ENCODE measurements at places on chromosomes 3 and 15.
A peak's percentile ranks its signal among the peaks of the same experiment; 100 is the strongest.

- H3K27me3 ChIP-seq, result no peaks in the 10 kb centered on the region
- H3K4me1 ChIP-seq, result peaks cover 23% of the 10 kb centered on the region
- no peak overlapping the region for H3K4me3 ChIP-seq
- H3K27ac ChIP-seq, result no peak overlapping the region
Measured at GRCh38 chr15:79674124-79674465, 222.7 kb downstream of the MTHFS start.

GRCh38 chr15:94125156-94125555 is 106.2 kb upstream of the MCTP2 start:
- H3K4me3 ChIP-seq, result no peak overlapping the region
- H3K4me1 ChIP-seq, result peaks cover 5% of the 10 kb centered on the region
- DNase-seq, result no peak
- H3K36me3 ChIP-seq, result peaks cover under 1% of the 10 kb centered on the region
- no peak overlapping the region for H3K27ac ChIP-seq
- peaks cover 9% of the 10 kb centered on the region for H3K27me3 ChIP-seq

DNA sequence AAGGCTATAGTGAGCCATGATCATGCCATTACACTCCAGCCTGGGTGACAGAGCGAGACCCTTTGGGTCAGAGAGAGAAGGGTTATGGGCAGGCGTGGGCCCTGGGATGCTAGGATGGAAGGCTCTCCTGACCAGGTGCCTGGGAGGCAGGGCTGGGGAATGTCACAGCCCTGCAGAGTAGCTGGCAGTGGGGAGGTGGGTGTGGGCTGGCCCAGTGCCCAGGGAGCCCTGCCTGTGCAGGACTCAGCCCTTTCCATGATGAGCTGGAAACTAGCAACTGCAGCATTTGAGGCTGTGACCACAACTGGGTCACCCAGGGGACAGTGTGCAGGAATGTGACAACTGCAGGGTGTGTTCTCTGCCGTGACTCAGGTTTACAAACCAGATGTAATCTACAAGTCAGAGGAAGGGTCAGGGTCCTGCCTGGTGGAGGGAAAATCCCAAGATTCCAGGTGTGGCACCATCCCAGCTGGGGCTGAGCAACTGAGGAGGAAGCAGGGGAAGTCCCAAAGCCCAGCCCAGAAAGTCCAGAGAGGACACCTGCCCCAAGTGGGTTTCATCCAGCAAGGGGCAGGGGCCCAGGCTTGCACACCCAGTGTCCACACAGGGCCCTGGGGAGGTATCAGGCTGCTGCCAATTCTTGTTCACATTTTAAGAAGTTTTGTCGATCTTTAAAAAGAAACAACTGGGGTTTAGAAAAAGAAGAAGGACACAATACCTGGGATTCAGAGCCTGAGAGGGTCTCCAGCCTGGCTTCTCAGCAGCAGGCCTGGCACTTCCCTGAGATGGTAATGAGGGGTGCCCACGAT is 45.5 kb downstream of the SLC28A1 start:
- H3K27me3 ChIP-seq, result no peaks in the 10 kb centered on the region
- peak overlapping the region; percentile 47 for H3K27ac ChIP-seq
- peaks cover 21% of the 10 kb centered on the region for H3K4me1 ChIP-seq
- no peak for DNase-seq
- H3K4me3 ChIP-seq, result no peak overlapping the region

DNA sequence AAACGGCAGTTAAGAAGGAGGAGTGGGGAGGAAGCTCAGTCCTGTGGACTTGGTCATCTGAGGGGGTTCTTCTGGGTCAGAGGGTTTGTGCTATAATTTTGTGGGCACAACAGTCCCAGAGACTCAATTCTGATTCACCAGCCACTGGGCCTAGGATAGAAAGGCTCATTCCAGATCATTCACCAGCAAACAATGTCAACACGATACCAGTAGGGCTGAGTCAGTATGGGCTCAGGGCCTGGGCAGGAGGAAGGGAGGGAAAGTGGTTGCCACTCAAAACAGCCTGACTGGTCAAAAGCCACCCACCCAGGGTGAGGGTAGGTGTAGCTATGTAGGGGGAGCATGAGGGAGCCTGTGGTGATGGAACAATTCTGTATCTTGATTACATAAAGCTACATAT is 86.9 kb upstream of the MEX3B start:
- peak overlapping the region; percentile 95 for H3K27ac ChIP-seq
- no peak for DNase-seq
- no peak overlapping the region for H3K4me3 ChIP-seq
- peaks cover 4% of the 10 kb centered on the region for H3K36me3 ChIP-seq
- H3K4me1 ChIP-seq, result peaks cover 83% of the 10 kb centered on the region
- no peaks in the 10 kb centered on the region for H3K27me3 ChIP-seq

- no peaks in the 10 kb centered on the region for H3K27me3 ChIP-seq
- no peak for DNase-seq
- peaks cover 14% of the 10 kb centered on the region for H3K4me1 ChIP-seq
- H3K36me3 ChIP-seq, result peaks cover 5% of the 10 kb centered on the region
Measured at GRCh38 chr3:124512881-124513609, 217.2 kb upstream of the UMPS start.

- no peak overlapping the region for H3K4me3 ChIP-seq
- DNase-seq, result no peak
- H3K27me3 ChIP-seq, result no peaks in the 10 kb centered on the region
- H3K27ac ChIP-seq, result no peak overlapping the region
Measured at GRCh38 chr3:73523661-73524060, 101.1 kb downstream of the PDZRN3 start.

GRCh38 chr3:58167431-58168351 is 43.1 kb downstream of the DNASE1L3 start:
- peak; percentile 65 for DNase-seq
- no peak overlapping the region for H3K27ac ChIP-seq
- no peak overlapping the region for H3K4me3 ChIP-seq
- no peaks in the 10 kb centered on the region for H3K27me3 ChIP-seq

DNA sequence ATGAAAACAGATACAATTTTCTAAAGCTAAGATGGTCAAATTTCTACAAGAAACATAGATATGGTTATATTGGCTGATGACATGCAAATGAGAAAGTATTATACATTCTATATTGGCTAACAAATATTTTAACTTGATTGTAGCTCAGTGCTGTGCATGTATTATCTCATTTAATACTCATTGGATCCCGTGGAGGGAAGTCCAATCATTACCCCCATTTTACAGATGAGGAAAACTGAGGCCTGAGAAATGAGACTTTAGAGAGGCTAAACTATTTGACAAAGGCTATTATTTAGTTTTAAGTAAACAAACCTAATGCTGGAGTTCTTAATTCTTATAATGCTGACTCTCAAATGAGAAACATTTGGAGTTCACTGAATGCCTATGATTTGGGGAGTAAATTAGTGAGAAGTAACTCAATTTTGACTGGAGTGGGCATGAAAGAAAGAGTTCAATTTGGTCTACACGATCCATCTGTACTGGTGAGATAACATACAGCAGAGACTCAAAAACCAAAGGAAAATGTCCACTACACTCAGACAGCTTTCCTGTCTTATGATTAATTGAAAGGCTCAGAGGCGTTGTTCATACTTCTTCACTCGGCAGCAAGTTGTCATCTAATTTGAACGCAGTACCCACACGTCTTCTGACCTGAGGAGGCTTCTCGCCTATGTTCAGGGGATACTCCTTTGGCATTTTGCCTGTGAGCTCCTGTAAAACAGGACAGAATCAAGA is 72.2 kb upstream of the LMOD3 start:
- DNase-seq, result no peak
- no peak overlapping the region for H3K4me3 ChIP-seq
- no peaks in the 10 kb centered on the region for H3K4me1 ChIP-seq
- H3K36me3 ChIP-seq, result peaks cover 3% of the 10 kb centered on the region
- H3K27ac ChIP-seq, result no peak overlapping the region

DNA sequence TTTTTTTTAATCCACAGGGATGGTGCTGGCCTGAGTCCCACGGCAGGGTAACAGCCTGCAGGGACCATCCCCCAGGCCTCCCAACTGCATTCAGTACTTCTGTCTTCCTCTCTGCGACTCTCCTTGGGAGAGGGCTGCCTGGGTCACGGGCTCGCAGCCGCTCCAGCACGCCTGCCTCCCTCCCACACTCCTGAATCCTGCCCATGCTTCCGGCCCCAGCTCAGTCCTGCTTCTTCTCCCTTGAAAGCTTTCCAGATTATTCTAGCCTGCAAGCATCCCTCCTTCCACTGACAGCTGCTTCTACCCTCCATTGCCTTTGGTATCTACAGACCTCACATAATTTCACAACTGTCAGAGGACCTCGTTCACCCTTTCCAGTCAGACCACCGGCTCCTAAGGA is 32.4 kb downstream of the MEGF11 start:
- no peaks in the 10 kb centered on the region for H3K36me3 ChIP-seq
- peaks cover 25% of the 10 kb centered on the region for H3K27me3 ChIP-seq
- no peak overlapping the region for H3K4me3 ChIP-seq
- DNase-seq, result peak; percentile 75
- no peak overlapping the region for H3K27ac ChIP-seq

GRCh38 chr3:36649125-36649524 is 115.2 kb downstream of the DCLK3 start:
- no peaks in the 10 kb centered on the region for H3K36me3 ChIP-seq
- no peak for DNase-seq
- H3K4me1 ChIP-seq, result peaks cover 52% of the 10 kb centered on the region
- H3K4me3 ChIP-seq, result no peak overlapping the region
- H3K27me3 ChIP-seq, result no peaks in the 10 kb centered on the region
- H3K27ac ChIP-seq, result peak overlapping the region; percentile 96

DNA sequence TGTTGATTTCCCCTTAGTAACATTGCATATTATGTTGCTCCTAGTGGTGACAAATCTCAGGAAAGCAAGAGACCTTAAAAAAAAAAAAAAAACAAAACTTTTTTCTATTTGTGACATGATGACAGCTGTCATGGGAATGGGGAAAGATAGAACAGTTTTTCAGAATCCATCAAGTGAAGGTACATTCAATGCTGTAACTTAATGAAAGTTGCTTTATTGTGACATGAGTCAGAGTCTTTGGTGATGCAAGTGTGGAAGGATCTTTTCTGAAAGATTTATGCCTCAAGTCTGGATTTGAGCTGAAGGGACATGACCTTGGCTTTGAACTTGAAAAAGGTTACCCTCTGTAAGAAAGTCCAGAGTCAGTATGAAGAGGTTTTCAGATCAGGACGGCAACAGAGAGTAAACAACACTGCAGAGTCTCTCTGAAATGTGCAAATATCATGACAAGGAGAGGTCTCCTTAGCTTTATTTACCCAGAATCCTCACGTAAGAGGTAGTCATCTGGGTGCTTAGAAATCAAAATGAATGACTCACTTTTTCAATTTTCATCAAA is 424.7 kb downstream of the CNTN4 start:
- H3K4me1 ChIP-seq, result no peaks in the 10 kb centered on the region
- H3K27ac ChIP-seq, result no peak overlapping the region
- no peak overlapping the region for H3K4me3 ChIP-seq
- H3K36me3 ChIP-seq, result no peaks in the 10 kb centered on the region

DNA sequence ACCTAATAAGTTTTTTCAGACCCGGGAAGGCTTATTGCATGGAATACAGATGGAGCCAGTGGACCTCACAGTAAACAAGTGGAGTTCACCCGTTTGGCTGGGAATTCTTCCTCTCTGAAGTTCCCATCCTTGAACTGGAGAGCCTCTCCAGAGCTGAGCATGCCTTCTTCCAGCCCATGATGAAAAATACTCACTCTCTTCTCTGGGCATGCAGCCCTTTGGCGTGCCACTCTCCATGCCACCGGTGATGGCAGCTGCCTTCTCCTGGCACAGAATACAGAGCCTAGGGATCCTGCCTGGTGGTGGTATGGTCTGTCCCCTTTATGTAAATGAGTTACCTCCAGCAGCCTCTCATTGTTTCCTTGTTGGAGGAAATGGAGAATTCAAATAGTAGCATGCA is 150.8 kb downstream of the LEKR1 start:
- no peak for DNase-seq
- H3K4me3 ChIP-seq, result no peak overlapping the region
- H3K27me3 ChIP-seq, result no peaks in the 10 kb centered on the region
- H3K4me1 ChIP-seq, result no peaks in the 10 kb centered on the region

- no peak for DNase-seq
- no peaks in the 10 kb centered on the region for H3K27me3 ChIP-seq
- H3K36me3 ChIP-seq, result no peaks in the 10 kb centered on the region
Measured at GRCh38 chr15:60721257-60721626, 242.3 kb upstream of the ICE2 start.

DNA sequence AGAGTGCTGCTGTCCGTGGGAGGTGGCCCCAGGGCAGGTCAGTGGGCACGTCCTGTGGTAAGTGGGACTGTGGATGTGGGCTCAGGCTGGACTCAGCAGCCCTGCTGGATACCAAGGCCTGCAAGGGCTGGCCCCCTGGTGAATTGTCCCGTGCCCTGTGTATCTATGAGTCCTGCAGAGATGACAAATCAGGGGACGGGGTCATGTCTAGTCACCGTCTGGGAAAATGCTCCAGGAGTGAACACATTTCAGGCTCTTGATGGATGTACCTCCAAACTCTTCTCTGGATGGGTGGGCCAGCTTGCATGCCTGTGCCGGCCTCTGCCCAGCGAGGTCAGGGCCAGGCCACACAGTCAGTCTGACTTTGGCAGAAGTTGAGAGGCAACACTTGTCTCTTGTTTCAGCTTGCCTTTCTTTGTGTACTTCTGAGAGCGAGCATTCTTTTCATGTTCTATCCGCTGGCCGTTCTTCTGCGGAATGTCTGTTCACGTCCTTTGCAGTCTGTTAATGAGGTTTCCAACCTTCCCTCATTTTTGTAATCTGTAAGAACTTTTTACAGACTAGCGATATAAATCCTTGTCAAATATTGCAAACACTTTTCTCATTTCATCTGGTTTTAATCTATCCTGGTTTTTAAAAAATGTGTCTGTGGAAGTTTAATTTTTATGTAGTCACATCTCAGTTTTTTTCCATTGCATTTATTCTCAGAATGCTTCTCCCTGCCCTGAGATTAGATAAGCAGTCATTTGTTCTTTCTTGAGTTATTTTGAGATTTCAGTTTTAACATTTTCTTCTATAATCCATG is 11.4 kb upstream of the STAB1 start:
- H3K4me3 ChIP-seq, result no peak overlapping the region
- no peak for DNase-seq
- no peaks in the 10 kb centered on the region for H3K27me3 ChIP-seq
- H3K4me1 ChIP-seq, result peaks cover 19% of the 10 kb centered on the region

DNA sequence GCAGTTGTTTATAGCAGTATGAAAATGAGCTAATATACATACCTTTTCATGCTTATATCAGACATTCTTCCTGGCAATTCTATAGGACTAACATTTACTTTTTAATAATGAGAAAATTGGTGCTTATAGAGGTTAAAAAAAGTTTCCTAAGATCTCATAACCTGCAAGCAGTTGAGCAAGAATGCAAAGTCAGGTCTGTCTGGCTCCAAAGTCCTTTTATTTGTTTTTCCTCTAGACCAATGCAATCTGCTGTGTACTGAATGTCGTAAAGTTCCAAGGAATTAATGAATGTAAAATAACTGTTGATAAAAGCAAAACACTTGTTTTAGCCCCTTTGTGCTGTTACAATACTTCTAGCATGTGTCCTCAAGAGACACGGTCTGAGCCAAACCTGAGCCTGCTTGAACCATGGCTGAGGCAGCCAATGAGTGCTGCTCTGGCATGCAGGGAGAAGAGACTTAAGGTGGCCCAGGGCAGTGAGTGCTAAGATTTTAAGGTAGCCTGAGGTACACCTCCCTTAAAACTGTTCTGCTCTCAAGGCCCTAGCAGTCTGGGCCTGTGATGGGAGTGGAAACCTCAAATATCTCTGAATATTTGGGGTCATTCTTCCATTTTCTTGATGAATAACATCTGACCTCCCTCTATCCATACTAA is 555.1 kb upstream of the NAALADL2 start:
- no peaks in the 10 kb centered on the region for H3K36me3 ChIP-seq
- H3K27ac ChIP-seq, result no peak overlapping the region
- H3K4me1 ChIP-seq, result no peaks in the 10 kb centered on the region
- H3K4me3 ChIP-seq, result no peak overlapping the region

GRCh38 chr3:44248152-44248551 is 6.5 kb downstream of the TOPAZ1 start:
- H3K27me3 ChIP-seq, result peaks cover 25% of the 10 kb centered on the region
- H3K4me3 ChIP-seq, result no peak overlapping the region
- no peak overlapping the region for H3K27ac ChIP-seq
- peaks cover 3% of the 10 kb centered on the region for H3K36me3 ChIP-seq
- DNase-seq, result no peak

All from chondrocyte (in vitro differentiated cells).